CD4-positive, alpha-beta T cell treated with Interleukin-2 at 100 ng/mL for 4 hours (primary cell): ENCODE measurements at places on chromosomes 16 and 17.
A peak's percentile ranks its signal among the peaks of the same experiment; 100 is the strongest.

DNA sequence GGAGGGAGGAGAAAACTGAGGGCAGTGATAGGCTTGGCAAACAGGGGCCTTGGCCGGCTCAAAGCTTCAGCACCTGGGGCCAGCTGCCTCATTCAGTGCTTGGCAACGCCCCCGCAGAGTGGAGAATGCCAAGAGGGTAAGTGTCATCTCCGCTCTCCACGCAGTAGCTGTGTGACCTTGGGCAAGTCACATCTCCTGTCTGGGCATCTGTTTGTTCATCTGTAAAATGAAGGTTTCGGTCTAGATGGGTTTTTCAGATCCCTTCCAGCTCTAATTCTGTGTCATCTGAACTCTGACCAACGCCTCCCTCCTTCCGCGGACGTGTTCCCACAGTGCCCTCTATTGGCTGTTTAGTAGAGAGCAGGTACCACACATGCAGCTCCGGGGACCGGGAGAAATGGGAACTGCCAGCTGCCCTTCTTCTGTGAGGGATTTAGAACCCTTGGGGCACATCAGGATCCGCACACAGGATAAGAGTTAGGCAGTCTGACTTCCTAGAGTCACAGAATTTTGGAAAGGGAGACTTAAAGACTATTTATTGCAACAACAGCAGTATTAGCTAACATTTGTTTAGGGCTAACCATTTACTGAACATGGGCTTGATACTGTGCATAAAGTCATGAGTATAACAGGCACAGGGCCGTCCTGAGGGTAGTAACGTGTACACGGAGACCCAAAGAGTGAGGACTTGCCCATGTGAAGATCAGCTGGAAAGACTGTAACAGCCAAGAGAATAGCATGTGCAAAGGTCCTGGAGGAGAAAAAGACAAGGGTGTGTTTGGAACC is 26.8 kb downstream of the GP2 start:
- DNase-seq: peak; percentile 8

GRCh38 chr17:12395733-12396354 is 269.8 kb upstream of the MYOCD start:
- no peak for DNase-seq

DNA sequence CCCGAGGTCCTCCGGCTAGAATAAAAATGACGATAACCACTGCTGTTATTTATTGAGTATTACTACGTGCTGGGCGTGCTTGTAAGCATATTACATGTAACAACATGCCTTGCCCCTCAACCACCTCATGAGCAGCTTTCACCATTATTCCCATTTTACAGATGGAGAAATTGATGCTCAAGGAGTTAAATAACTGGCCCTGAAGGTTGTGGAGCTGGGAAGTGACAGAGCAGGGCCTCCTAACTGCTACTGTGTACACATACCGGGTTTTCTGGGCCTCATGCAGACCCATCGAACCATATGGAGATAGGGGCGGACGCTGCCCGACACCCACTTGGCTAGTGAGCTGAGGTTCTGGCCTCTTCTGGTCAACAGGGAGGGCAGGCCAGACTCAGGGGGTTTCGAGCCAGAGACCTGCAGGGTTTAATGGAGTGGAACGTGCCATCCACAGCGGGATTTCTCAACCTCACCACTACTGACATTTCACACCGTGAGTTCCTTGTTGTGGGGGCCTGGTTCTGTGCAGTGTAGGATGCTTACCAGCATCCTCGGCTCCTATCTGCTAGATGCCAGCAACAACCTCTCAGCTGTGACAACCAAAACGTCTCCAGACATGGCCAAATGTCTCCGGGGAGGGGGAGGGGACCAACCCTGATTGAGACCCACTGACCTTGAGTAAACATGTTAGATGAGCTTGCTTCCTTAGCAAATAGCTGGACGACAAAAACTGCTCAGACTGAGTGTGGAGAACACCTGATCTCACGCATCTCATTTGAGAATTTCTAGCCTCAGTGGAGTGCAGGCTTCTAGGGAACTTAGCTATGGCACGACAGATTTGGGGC is 432.0 kb downstream of the SLC39A11 start:
- no peak for DNase-seq

- DNase-seq: peak; percentile 44
These were observed 138.0 kb upstream of the NUDT7 start for GRCh38 chr16:77584205-77584859.

GRCh38 chr16:360698-361336 is 8.3 kb upstream of the AXIN1 start:
- DNase-seq: no peak

- no peak for DNase-seq
These were observed 658 bp downstream of the SYNRG start for GRCh38 chr17:37608351-37609169.

GRCh38 chr17:42225646-42226045 is 31.4 kb upstream of the GHDC start:
- DNase-seq: no peak

DNA sequence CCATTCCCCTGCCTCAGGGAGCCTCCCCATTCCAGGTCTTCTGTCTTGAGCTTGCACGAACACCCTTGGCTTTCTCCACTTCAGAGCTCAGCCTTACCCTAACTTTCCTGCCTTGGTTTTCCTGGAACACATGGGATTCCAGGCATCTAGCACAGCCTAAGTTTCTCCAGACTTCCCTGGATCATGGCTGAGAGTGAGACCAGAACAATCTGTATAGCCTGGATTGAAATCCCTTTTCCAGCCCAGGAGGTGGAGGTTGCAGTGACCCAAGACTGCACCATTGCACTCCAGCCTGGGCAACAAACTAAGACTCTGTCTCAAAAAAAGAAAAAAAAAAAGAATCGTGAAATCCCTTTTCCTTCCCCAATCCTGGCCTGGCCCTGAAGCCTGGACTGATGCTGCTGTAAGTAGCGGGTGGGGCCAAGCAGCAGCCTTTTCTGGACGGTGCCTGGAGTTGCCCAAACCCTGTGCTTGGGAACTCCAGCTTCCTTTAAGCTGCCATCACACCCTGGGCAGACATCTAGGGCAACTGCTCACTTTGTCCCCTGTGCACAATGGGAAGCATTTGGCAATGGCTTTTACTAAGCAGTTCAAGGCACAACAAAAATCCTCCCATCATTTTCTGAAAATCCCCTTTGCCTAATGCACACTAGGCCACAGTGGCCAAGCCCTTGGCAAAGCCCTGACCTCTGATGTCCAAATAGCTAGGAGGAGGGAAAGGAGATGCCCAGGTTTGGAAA is 12.0 kb upstream of the SLC16A5 start:
- no peak for DNase-seq

DNA sequence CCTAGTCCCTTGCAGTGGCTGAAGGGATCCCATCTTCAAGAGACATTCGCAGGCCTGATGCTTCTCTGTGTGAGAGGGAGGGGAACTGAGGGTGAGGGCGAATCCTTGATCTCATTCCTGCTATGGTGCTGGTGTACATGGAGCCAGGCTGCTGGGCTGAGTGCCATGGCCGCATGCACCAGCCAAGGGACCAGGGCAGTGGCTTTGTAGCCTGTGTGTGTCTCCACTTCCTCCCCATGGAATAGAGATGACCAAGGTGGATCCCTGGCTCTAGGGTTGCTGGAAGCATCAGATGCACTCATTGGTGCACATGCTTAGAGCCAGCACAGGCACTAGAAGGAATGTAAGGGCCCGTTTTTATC is 195.0 kb downstream of the FOXL1 start:
- no peak for DNase-seq

GRCh38 chr17:82593590-82594087 is 54.6 kb downstream of the WDR45B start:
- DNase-seq: no peak

DNA sequence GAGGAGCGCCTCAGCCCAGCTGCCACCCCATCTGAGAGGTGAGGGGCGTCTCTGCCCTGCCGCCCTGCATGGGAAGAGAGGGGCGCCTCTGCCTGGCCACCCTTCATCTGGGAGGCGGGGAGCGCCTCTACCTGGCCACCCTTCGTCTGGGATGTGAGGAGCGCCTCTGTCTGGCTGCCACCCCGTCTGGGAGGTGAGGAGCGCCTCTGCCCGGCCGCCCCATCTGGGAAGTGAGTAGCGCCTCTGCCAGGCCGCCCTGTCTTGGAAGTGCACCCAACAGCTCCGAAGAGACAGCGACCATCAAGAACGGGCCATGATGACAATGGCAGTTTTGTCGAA is 114.4 kb upstream of the CES5A start:
- DNase-seq: no peak

DNA sequence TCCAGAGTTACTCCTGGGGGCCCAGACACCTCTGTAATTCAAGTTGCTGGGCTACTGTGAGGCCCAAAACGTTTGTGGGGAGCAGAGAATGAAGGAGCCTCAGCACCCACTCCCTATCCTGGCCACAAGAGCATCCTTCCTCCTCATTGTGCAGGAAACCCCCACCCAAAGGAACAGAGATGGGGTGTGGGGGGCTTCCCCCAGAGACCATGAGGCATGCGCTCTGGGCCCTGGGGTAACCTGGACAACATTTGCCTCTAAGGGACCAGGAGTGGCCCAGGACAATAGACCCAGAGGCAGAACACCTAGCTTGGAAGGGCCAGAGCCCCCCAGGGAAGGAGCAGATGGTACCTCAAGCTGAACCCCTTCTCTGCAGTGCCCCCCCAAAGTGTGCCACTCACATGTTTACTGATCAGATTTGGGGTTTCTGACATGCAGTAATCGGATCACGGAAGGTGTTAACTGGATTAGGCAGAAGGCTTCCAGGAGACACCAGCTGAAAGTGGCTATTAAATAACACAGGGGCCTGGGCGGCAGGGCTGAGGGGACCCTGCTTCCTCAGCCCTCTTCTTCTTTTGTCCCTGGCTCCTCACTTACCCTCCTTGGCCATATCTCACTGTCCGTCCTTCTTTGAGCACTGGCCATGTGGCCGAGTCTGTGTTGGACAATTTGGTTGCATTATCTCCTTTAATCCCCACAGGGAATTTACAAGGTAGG is 50.8 kb downstream of the SDK2 start:
- no peak for DNase-seq

GRCh38 chr16:31487071-31487719 is 4.3 kb downstream of the SLC5A2 start:
- DNase-seq: no peak

- no peak for DNase-seq
These were observed 102.7 kb upstream of the NOL11 start for GRCh38 chr17:67615011-67615561.
